Cerebellar cortex (tissue), 1 donor: ENCODE measurements at places on chromosomes 3 and 15.
A peak's percentile ranks its signal among the peaks of the same experiment; 100 is the strongest.

DNA sequence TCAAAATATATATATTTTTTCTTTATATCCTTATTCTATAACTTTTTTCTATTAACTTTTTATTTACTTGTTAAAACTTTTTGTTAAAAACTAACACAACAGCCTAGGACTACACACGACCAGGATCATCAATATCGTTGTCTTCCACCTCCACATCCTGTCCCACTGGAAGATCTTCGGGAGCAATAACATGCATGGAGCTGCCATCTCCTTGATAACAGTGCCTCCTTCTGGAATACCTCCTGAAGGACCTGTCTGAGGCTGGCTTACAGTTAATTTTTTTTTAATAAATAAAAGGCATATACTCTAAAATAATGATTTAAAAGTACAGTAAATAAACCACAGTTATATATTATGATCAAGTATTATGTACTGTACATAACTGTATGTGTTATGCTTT is 58.9 kb downstream of the SFMBT1 start:
- DNase-seq, result peak; percentile 42

GRCh38 chr3:99176169-99176964 is 274.9 kb upstream of the DCBLD2 start:
- no peak for DNase-seq

DNA sequence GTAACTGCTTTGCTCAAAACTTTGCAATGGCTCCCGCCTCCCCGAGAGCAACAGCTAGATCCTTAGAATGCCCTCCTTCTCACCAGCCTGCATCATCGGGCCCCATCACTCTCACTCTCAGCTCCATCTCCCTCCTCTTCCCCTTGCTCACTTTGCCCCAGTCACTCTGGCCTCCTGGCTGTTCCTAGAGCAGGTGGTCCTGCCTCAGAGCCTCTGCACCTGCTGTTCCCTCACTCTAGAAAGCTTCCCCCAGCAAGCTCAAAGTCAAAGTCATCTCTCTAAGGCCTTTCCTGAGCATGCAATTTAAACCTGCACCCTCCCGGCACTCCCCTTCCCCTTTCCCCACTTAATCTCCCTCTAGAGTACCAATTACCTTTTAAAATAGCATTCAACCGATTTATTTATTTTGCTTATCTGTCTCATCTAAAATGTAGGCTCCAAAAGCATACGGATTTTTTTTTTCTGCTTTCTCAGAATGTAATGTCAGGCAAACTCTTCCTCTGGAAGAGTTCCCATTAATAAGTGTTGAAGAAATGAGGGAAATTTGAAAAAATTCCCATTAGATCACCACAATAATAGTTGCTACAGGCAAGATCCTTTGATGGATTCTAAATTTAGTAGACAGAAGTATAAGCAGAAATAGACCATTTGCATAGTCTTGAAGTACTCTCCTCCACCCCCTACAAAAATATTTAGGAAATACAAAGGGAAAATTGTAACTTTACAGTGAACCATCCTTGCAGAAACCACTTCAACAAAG is 15.9 kb upstream of the HES1 start:
- no peak for DNase-seq

GRCh38 chr3:128051837-128052594 is at the start of gene SEC61A1:
TSS of gene SEC61A1 (plus strand) at chr3:128052437. CDS start at chr3:128052553, 116 bp downstream.
- DNase-seq, result peak; percentile 87

DNA sequence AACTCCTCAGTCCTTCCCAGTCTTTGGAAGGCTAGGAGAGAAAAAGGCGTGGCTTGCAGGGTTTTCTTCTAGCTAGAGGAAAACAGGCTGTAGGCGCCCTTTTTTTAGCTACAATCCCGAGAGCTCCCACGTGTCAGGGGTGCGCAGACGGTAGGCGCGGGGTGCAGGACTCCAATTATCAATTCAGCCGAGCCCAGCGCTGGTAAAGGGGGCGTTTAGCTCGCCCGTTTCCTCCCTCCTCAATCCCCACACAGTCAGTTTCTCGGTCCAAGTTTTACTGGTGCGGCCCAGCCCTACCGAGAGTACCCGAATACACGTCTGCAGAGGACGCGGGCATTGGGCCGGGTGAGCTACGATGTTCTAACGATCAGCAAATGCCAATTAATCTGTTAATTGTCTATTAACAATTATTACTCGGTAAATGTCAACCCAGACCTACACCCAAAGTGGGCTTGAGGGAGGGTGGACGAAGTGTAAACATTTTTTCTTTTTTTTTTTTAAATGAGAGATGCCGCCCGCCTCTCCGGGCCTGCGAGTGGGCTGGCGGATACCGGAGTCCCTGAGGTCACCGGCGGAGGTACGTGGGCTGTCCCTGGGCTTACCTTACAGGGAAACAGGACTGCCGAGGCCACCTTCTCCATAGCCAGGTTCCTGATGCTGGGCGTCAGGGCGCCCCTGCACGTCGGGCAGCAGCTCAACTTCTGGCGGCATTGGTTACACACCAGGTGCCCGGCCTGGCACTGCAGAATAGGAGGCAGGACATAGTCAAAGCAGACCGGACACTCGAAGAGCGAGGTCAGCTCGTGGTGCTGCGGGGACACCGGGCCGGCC is 923 bp downstream of the SIAH2 start:
- peak; percentile 73 for DNase-seq

- DNase-seq, result no peak
These were observed 30.1 kb downstream of the BOC start for GRCh38 chr3:113241292-113242095.

- no peak for DNase-seq
These were observed 271.9 kb upstream of the GADL1 start for GRCh38 chr3:31166249-31166885.

DNA sequence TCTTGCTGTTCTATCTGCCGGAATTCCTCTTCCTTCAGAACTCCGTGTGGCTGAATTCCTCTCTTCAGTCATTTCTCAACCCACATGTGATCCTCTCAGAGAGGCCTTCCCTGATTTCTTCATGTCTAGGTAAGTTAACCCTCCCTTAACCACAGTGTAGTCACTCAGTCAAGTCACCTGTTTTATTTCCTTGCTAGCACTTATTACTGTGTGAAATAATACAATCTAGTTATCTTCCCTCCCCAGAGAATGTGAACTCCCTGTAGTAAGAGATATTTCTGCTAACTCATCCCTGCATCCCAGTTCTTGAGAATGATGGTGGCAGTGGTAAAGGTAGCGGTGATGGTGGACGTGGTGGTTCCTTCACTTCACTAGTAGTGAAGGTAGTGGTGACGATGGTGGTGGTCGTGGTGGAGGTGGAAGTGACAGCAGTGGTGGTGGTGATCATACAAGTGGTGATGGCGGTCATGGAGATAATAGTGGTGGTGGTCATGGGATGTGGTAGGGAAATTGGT is 33.3 kb downstream of the COL6A5 start:
- no peak for DNase-seq

DNA sequence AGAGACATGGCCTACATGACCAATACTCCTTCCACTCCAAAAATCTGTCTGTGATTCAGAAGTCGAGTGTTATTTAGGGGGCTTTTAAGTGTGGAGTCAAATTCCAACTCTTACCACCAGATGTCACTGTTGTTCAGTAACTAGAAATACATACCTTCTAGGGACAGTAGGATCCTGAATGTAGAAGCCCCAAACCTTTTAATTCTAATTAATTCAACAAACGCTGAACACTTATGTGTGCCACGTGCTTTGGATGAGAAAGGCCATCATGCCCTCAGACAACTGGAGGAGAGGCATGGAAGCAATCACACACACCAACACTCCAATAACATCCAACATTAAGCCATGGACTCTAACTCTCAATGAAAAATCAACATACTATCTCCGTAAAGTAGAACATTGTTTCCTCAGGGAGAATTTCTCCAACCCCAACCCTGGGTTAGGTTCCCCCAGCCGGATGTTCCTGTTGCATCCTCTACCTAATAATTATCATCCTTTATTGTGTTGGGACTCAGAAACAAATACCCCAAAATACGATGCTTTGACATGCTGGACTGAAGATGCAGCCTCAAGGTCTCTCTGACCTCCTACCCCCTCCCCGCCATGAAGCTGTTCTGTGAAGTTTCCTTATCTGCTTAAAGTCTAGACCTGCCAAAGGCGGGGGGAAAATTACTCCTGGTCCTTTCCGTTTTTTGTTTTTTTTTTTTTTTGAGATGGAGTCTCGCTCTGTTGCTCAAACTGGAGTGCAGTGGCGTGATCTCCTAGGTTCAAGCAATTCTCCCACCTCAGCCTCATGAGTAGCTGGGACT is 8.0 kb upstream of the CCDC13 start:
- peak; percentile 82 for DNase-seq

- no peak for DNase-seq
These were observed 44.4 kb downstream of the EPHB1 start for GRCh38 chr3:134839422-134839821.

DNA sequence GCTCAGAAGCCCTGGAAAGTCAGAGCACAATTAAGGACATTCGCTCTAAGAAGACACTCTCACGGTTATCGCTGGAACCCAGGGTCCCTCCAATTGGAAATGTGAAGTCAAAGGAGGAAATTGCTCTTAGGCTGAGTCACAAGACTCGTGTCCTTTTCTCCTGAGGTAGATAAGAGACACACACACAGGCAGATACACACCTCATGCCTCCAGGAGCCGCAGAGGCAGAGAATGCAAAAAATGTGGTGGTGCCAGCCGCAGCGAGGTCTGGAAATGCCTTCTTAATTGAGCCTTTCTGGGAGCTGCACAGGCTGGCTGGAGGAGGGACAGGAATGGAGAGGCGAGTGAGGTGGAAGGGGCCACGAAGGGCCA is 189.3 kb downstream of the OPA1 start:
- DNase-seq, result no peak

GRCh38 chr15:60096157-60096556 is 92.0 kb downstream of the FOXB1 start:
- no peak for DNase-seq
